GM13977 (cell line): ENCODE measurements at places on chromosomes 6 and 20.

GRCh38 chr20:54389596-54390280, 85.7 kb upstream of the DOK5 start:
- no peak for DNase-seq

DNA sequence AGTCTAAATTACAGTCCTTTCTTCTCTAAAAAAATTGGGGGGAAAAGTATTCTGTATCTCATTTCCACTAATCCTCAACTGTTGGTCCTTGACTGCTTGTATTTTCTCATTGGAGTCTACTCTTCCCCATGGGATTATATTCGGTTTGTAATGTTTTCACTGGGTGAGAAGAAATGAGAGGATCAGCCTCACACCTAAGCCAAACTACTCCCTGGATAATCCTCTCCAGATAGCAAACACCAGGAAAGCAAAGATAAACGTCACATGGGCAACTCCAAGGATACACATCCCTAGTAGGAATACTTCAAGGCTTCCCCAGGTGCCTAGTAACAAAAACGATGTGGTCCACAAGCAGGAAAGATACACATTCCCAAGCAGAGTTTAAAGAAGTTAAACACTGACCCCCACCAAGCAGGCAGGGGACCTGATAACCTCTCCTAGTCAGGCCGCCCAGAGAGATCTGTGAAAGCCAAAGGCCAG, 53.9 kb upstream of the SOX4 start:
- DNase-seq, result no peak

DNA sequence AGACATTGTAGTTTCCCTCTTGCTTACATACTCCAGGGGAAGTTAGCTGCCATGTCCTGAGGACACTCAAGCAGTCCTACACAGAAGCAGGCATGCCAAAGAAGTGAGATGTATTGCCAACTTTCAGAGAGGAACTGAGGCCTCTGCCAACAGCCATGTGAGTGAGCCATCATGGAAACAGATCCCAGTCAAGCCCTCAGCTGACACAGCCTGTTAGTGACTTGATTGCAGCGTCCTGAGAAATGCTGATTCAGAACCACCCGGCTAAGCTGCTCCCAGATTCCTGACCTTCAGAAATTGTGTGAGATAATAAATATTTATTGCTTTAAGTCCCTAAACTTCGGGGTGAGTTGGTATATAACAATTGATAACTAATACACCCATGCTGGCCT, 38.1 kb downstream of the GSTA2 start:
- DNase-seq, result no peak

- DNase-seq, result no peak
Observed at GRCh38 chr20:1757072-1757471, 99.5 kb upstream of the SIRPG start.

DNA sequence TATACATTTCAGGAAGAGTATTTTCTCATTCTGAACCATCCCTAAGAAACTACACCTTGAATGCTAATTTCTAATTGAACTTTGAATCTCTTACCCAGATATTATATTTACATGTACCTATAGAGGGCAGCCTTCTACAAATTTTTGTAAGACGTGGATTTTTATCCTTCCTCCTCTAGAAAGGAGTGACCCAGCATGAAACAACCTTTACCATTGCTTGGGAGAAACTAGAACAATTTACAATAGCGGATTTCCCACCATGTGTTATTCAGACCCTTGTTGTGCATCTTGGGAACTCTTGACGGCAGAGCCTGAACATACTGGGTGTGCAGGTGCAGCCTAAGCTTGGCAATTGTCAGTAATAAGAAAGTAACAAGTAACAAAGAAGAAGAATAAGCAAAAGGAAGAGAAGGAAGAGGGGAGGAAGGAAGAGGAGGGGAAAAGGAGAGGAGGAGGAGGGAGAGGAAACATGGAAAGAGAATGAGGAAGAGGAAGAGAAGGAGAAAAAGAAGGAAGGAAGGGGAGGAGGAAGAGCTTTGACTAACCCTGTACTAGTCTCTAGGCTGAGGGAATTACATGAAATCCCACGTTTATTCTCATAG, 10.8 kb upstream of the TAAR1 start:
- DNase-seq, result peak; percentile 31

GRCh38 chr6:7542065-7542873, 798 bp downstream of the DSP start:
- peak; percentile 38 for DNase-seq

- DNase-seq, result no peak
Observed at GRCh38 chr6:52415917-52416628, 4.1 kb upstream of the EFHC1 start.

- DNase-seq, result no peak
Observed at GRCh38 chr20:51811042-51811355, 8.7 kb upstream of the SALL4 start.

DNA sequence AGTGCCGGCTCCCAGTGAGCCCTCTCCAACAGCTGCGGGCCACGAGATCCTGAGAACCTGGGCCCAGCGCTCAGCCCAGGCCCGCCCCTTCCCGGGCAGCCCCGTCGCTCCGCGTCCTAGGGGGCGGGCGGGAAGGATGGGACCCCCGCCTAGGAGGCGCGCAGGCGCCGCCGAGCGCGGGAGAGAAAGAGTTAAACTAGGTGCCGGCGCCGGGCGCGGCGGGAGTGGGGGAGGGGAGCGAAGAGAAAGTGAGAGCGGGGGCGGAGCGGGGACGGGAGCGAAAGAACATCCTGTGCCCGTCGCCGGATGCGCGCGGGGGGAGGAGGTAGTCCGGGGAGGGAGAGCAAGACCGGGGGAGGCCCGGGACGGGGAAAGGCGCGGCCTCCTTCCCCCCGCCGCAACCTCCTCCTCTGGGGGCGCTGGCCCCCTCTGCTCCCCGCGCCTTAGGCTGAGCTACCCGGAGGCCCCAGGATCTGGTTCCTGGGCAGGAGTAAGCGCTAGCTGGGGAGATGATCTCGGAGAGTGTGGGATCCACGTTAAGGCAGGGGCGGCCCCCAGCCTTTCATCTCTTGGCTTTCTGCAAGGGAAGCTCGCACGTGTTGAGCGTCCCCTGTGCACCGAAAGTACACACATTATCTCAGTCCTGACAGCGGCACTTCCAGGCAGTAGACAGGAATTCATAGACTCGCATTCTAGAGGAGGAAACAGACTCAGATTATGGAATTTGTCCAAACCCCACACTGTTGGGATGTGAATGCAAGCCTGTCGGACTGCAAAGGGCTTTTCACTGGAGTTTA, 4.9 kb upstream of the ARMC12 start:
- DNase-seq, result peak; percentile 92

DNA sequence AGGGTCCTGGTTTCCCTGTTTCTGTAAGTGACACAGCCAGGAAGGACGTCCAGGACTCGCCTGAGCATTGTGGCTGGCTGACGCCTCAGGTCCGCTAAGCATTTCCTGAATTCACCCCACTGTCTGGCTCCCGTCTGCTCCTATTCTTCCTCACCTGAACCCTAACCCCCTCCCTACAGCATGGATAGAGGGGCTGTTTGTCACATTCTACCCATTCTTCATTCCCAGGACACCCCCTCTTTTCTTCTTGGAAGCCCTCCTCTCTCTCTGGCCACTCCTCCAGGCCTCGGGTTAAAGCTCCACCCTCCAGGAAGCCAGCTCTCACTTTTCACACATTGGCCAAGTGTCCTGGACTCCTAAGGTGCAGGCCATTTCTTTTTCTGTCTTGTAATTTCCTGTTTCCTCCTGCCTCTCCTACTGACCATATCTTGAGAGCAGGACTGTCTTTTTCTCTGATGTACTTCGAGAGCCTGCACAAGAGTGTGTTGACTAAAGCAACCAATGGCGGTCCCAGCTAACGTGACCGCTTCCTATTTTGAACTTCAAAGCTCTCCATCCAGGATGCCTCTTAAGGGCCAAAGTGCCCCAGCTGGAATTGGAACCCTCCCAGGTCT, 24.2 kb upstream of the MYMX start:
- no peak for DNase-seq

- DNase-seq, result no peak
Observed at GRCh38 chr6:160337991-160338390, 10.2 kb upstream of the SLC22A3 start.

GRCh38 chr6:9128970-9129369, 693.6 kb upstream of the SLC35B3 start:
- no peak for DNase-seq

GRCh38 chr20:4412216-4412615, 309.5 kb upstream of the PRND start:
- no peak for DNase-seq

GRCh38 chr20:51382111-51382985, 160.2 kb downstream of the NFATC2 start:
- DNase-seq, result no peak

DNA sequence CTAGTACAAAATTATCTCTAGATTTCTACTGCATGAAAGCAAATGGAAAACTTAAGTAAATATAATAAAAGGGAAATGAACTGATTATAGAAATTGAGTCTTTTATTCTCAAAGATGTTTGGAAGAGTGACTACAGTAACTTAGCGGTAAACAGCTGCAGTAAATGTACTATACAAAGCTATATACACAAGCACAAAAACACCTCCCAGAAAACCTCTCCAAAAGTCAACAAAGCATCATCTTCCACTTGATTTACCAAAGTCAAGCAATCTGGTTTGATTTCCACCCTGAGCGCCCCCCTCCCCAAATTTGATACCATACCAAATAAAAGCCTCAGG, 142.1 kb upstream of the SHLD1 start:
- DNase-seq, result no peak

- DNase-seq, result peak; percentile 59
Observed at GRCh38 chr6:25138934-25139415, 140.2 kb upstream of the CARMIL1 start.

- no peak for DNase-seq
Observed at GRCh38 chr20:23856736-23857135, 22.8 kb downstream of the CST5 start.

DNA sequence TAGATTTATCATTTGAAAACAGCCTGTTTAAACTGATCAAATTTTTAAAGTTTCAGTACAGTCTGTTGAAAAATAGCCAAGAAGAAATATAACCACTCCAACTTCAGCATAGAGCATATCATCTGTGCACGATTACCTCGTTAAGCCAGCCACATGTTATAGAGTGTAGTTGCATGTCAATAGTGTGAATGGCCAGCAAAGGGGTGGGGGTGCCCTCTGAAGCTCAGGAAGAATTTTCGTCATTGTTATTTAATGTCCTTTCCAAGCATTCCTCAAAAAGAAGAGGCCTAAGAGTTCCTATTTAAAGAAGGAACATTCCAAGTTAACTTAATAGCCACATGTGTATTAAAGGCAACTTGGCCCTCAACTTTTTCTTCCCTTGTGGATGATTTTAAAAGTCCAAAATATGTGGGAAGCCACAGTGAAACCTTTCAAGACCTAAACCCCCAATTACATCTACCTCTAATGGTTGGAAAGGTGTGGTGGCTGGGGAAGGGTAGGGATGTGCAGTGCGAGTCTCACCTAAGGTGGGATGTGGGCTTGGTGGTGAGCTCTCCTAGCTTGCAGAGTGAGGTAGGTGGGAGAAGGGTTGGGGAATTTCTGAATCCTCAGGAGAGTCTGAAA, 1.8 kb upstream of the CCN2 start:
- no peak for DNase-seq

- DNase-seq, result no peak
Observed at GRCh38 chr6:132054525-132054924, 103.4 kb upstream of the CCN2 start.

GRCh38 chr20:24764027-24764793, 184.9 kb upstream of the CST7 start:
- DNase-seq, result no peak

DNA sequence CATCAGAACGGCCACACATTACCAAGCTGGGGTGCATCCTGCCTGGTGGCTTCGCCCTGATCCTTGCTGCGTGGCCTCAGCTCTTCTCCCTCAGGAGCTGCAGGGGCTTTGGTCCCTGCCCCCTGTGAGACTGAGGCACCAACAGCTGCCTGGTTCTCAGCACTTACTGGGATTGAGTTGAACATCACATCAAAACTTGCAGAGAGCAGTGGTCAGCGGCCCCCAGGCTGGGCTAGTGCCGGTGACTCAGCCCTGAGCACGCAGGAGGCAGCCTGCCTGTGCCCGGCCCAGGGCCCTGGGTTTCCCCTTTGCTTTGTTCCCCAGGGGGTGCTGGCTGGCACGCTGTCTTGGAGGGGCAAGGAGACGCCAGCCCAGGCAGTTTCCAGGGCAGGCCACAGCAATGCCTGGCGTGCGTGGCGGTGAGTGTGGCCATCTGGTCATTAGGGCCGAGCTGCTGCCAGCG, 63.3 kb downstream of the DLL1 start:
- DNase-seq, result no peak

GRCh38 chr20:32893263-32894025, 34.7 kb downstream of the EFCAB8 start:
- no peak for DNase-seq

- no peak for DNase-seq
Observed at GRCh38 chr6:138638604-138639003, 135.0 kb upstream of the CCDC28A start.

DNA sequence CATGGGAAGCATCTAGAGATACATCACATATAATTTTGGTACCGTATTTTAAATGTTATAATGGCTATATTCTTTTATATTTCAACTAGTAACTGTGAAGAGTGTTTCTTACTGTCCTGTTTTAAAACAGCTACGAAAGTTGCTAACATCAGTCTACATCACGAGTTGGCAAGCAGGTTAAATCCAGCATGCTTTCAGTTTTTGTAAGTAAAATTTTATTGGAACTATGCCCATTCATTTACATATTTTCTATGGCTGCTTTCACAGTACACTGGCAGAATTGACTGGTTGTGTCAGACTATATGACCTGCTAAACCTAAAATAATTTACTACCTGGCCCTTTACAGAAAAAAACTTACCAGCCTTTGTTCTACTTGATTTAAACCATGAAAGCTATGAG, 478.1 kb downstream of the PHF3 start:
- DNase-seq, result no peak

GRCh38 chr6:82113231-82113630, 134.3 kb downstream of the IBTK start:
- DNase-seq, result no peak

GRCh38 chr6:142459271-142459670, 157.5 kb downstream of the ADGRG6 start:
- DNase-seq, result no peak

DNA sequence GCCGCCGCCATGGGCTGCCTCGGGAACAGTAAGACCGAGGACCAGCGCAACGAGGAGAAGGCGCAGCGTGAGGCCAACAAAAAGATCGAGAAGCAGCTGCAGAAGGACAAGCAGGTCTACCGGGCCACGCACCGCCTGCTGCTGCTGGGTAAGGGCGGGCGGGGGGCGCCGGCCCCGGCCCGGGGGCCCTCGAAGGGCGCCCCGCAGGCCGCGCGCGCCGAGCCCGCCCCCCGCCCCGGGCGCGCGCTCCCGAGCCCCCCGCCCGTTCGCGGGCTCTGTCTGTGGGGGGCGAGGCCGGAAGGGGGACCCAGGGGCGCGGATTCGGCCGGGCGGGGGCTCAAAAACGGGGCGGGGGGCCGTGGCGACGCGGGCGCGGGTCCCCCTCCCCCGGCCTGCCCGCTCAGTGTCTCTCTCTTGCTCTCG, 39.2 kb downstream of the GNAS start:
- DNase-seq, result no peak

- no peak for DNase-seq
Observed at GRCh38 chr20:23088866-23089265, 2.7 kb upstream of the CD93 start.

- no peak for DNase-seq
Observed at GRCh38 chr6:124090491-124090890, 286.8 kb downstream of the NKAIN2 start.

- no peak for DNase-seq
Observed at GRCh38 chr6:139508576-139508975, 134.1 kb upstream of the CITED2 start.
